ENCODE measurements at places on chromosomes 12 and 14.

DNA sequence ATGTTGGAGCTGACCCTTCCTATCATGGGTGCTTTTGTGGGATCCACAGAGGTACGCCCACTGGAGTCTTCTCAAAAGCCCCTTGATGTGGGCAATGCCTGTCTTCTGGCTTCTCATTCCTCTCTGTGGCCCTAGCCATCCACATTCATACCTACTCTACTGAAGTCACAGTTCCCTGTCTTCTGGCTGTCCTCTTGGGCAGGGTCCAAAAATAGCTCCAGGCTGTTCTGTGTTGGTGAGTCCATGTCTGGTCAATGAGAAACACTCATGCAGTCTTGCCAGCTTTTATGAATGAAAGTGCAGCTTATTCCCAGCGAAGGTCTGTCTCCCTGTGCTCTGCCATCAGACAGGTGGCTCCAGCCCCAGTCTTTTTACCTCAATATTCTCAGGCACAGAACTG, 135.9 kb upstream of the MDM1 start:
- no peak for DNase-seq

DNA sequence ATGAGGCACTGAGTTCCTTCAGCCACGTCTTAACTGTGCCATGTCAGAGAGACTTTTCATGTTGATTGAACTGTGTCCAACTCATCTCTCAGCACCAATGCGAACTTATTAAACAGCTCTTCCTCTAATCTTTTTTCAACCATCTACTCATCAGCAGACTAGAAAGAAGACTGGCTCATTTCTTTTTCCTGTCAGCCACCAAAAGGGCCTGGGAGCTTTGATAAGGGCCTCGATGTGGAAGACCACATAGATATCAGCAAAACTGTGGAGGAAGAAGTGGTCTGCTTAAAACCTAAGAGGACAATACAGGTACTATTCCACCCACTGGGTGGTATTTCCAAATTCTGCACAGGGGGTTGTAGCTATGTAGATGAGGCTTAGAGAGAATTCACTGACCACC, 3.6 kb upstream of the PLXNC1 start:
- DNase-seq, result no peak

GRCh38 chr14:100717386-100717785, 9.3 kb upstream of the DLK1 start:
- DNase-seq, result no peak

DNA sequence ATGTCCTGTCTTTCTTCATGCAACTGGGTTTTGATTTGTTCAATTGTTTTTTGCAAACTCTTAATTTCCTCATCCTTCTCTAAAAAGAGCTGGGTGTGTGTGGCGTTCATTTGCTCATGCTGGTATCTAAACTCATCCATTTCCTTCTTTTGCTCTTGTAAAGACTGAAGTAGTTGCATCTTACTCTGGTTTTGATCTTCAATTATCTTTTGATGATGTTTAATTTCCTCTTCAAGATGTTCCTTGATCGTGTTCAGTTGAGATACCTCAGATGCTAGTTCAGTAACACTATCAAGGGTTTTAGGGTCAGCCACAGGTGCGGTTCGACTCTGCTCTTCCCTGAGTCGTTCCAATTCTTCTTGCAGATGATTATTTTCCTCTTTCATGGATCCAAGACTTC, 34.8 kb downstream of the TRIP11 start:
- DNase-seq, result no peak

GRCh38 chr14:92652413-92653151, 95.8 kb downstream of the LGMN start:
- no peak for DNase-seq

- DNase-seq, result peak; percentile 59
Observed at GRCh38 chr12:123983822-123984485, 10.9 kb downstream of the ZNF664 start.

DNA sequence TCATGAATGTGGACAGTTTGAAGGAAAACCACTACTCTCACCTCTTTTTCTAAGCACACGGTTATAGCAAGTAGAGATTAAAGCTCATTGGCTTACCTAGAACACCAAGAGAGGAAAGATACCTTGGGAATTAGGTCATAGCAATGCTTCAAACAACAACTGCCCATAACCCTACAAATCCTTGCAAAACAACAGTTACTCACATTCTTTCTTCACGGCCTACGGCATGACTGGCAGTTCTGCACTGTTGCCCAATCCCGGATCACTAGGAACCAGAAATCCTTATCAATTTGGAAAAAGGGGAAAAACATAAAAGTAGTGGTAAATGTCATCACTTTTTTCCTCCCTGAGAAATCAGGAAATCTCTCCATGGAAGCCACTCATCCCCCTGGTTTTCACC, 9.6 kb upstream of the ISM2 start:
- peak; percentile 82 for DNase-seq

- no peak for DNase-seq
Observed at GRCh38 chr14:84041421-84041820, 1488.5 kb upstream of the FLRT2 start.

- DNase-seq, result peak; percentile 93
Observed at GRCh38 chr12:107415071-107415470, 270.5 kb upstream of the PWP1 start.

- no peak for DNase-seq
Observed at GRCh38 chr12:83537428-83538053, 850.8 kb downstream of the TMTC2 start.

All from kidney tubule cell (primary cell).